ENCODE measurements at places on chromosomes 1 and 21.

DNA sequence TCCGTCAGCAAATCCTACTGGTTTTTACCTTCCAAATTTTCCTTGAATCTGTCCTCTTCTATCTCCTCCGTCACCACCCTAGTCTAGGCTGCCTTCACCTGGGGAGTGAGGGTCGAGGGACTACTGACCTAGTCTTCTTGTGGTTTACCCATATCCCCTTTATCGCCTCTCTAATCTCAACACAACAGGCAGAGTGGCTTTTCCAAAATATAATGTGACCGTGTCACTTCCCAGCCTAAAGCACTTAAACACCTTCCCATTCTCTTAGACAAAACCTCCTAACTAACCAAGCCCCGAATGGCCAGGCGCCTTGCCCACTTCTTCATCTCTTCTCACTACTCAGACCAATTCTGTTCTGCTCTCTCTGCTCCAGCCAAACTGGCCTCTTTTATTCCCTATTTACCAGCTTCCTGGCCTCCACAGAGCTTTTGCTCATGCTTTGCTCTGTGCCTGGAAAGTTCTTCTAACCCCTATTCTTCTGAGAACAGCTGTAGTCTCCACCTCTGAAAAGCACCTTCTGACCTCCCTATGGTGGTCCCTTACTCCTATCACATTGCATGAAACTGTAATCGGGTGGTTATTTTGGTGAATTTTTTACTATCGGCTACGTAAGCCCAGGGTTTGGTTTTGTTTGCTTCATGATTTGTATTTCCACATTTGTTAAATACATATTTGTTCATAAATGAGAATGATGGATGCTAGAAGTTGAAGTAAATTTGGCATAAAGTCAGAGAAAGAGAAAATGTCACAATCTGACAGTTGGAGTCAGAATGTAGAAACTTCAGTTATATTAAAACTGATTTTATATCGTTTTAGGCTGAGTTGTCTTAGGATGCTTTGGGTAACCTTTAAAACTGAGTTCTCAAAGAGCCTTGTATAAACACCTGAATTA lies 1.2 kb upstream of the NBPF1 start:
- no peak for DNase-seq

- no peak for DNase-seq
Measured at GRCh38 chr1:2272686-2273400, 44.7 kb downstream of the SKI start.

DNA sequence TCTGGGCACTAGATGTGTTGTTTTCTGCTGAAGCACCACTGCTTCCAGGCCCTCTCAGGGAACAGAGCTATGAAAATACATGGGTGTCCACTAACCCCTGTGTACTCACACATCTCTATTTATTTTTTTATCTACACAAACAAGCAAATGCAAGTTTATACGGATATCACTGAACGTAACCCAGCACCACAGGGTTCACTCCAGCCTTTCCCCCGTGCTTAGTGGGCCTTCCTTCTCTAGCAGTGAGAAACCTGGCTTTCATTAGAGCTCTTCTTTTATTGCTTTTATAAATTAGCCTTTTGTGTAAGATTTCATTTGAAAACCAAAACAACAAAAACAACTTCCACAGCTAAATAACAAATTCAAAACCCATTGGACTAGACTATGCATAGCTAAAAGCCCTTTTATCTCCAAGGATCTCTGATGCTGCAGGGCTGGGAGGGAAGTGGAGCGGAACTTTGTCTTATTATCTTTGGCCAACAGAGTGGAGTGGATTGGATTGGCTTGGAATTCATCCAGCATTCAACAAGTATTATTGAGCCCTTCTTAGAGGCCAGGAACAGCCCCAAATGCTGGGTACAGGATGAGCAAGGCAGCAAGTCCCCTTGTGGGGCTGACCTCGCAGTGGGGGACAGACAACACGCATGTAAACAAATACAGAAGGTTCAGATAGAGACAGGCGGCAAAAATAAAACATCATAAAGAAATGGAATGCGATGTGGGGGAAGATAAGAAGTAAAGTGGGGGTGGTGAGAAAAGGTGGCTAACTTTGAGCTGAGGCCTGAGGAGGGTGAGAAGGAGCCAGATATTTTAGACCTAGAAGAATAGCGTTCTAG lies 371.8 kb upstream of the POU3F1 start:
- no peak for DNase-seq

DNA sequence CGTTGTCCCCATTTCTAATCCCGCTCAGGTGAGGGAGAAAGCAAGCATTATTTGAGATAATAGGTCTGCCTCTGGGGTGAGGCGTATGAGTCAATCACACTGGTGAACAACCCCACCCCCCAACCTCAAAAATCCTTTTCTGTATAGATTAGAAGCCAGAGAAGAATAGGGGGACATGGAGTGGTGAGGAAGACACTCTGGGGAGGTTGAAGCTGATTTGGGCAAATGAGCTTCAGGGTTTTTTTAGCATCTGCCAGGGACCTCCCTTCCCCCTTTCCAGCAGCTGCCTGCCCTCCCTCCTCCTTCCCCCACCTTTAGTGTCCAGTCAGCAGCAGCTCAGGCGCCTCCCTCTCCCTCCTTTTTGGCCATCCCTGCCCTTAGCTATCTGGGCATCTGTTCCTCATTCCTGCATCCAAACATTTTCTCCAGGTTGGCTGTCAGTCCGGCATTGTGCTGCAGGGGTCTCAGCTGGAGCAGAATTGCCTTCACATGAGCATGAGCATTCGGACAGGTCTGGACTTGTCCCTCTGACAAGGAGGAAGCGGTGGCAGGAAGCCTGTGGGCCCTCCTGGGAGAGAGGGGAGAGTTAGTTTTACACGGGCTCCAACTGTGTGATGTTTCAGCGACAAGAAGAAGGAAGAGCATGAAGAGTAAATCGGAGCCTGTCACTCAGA lies 30.8 kb upstream of the PTGFRN start:
- DNase-seq: peak; percentile 55

- DNase-seq: no peak
Measured at GRCh38 chr1:24459551-24460266, 42.9 kb upstream of the RCAN3 start.

- DNase-seq: no peak
Measured at GRCh38 chr1:226491093-226491850, 57.3 kb upstream of the STUM start.

GRCh38 chr1:164858096-164858632 lies 299.2 kb downstream of the PBX1 start:
- no peak for DNase-seq

DNA sequence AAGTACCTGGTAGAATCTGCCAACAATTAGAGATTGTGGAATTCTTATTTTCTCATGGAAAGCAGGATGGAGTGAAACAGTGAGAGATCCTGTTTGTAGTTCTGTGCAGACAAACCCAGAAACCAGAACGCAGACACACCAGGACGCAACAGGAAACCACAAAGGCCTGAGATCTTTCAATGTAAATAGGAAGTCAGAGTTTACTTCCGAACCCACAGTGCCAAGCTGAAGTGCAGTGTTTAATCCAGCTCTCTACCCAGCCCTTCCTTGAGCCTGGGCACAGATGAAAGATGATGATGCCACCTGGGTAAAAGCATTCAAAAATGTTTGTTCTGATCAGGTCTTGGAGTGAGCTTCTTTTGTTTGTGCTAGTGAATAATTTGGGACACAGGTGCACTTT lies 244.2 kb upstream of the HOOK1 start:
- DNase-seq: no peak

DNA sequence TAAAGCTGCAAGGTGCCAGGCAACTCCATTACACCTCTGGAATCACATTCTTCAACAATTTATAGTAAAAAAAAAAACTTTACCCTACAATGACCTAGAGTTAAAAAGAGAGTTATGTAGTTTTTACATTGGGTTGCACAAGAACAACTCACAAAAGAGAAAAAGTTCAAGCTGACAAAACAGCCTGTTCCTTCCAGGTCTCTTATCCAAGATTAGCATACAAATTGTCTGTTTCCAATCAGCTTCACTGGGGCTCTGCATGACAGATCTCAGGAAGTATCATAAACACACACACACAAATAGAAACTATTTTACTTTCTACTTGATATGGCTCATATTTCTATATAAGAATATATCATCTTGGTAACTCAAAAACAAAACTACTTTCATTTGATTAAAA lies 154.6 kb downstream of the PCNX2 start:
- DNase-seq: no peak

DNA sequence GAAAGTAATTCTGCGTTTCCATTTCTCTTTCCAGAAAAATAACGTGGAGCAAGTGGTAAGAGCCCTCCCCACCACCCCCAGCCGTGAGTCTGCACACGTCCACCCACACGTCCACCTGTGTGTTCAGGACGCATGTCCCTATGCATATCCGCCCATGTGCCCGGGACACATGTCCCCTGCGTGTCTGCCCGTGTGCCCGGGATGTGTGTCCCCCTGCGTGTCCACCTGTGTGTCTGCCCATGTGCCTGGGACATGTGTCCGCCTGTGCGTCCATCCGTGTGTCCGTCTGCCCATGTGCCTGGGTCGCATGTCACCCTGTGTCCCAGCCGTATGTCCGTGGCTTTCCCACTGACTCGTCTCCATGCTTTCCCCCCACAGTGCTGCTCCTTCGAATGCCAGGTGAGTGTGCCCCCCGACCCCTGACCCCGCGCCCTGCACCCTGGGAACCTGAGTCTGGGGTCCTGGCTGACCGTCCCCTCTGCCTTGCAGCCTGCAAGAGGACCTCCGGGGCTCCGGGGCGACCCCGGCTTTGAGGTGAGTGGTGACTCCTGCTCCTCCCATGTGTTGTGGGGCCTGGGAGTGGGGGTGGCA lies 5.6 kb downstream of the COL6A1 start:
- DNase-seq: no peak

DNA sequence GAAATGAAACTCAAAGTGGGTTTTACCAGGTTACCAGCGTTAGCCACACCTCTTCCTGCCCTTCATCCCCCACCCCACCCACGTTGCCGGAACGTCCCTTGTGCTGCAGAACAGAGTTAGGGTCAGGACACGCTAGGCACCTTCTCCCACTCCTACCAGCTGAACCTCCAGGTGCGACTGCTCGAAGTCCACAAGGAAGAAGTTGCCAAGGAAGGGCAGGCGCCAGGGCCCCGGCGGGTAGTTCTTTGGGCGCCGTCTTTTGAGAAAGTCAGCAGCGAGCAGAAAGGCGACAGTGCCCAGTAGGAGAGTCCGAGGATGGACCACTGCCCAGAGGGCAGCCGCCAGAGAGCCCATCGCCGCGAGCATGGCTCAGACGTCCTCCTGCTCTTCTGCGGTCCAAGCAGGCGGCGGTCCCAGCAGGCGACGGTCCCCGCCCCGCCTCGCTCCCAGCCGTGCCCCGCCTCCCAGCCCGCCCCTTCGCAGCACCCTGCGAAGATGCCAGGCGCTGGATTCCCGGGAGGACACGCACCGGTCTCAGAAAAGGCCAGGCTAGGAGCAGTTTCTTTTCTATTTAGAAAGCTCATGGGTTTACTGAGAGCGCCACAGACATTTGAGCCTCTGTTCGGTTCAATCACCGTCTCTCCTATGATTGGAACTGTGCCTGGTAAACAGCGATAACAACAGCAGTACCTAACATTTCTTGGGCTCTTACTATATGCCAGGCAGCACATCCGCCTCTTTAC lies at the start of gene CYP2J2:
Gene CYP2J2 (minus strand): TSS at position 393 of the 743 bp plus-strand sequence. CDS start 27 bp downstream, at position 366.
- no peak for DNase-seq

GRCh38 chr1:94044290-94044790 lies 76.6 kb downstream of the ABCA4 start:
- DNase-seq: no peak

All from NCI-H1417 treated with DMSO at 0.1 percent for 48 hours (cell line).